ENCODE measurements at places on chromosomes 1 and 21.
A peak's percentile ranks its signal among the peaks of the same experiment; 100 is the strongest.

DNA sequence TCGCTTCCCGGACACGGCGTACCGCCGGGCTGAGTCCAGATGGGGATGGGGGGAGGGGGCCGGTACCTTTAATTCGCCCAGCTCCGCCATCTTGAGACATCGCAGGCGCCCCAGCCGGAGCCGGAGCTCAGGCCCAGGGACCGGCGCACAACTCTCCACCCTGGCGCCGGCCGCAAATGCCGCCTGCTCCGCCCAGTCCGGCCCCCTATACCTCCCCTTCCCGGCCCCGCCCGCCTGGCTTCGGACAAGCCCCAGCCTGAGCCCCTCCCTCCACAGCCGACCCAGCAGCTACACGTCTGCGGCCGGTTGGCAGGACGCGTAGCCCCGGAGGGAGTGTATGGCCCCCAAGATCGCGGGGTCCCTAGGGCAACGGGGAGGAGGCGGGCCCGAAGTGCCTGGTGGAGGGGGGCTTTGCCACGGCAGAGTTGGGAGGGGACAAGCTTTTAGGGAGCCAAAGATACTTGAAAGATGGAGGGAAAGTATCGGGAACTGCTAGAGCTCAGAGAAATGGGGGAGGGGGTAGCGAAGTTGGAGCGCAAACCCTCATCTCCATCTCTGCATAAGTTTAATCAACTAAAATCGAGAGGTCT lies at the start of gene PIAS3:
PIAS3 (minus strand) TSS at position 181 of the 590 bp plus-strand sequence; CDS start at position 90, 91 bp downstream.
- H3K4me1 ChIP-seq: peaks cover 9% of the 10 kb centered on the region
- H3K4me3 ChIP-seq: peak within 1 kb of the TSS; percentile 96
- DNase-seq: peak; percentile 83
- H3K27me3 ChIP-seq: peaks cover 10% of the 10 kb centered on the region
- H3K36me3 ChIP-seq: peaks cover 24% of the 10 kb centered on the region

DNA sequence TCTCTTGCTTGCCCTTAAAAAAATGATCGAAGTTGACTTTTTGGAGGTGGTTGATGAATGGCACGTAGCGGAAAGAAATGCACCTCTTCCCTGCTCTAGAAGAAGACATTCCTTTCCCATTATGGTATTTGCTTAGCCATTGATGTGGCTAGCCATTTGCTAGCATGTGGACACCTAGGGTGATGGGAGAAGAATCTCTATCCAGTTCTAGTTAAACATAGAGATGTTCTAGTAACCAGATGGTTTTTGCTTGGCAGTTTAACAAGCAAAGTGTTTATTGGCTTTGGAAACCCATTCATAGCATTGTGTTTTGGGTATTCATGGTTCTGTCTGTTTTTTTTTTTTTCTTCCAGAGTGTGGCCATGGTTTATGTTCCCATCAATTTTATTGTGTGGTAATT lies 78.9 kb downstream of the KCNJ6 start:
- no peak overlapping the region for H3K27ac ChIP-seq
- DNase-seq: no peak
- peaks cover 14% of the 10 kb centered on the region for H3K27me3 ChIP-seq
- no peaks in the 10 kb centered on the region for H3K4me1 ChIP-seq

- no peak overlapping the region for H3K27ac ChIP-seq
- no peaks in the 10 kb centered on the region for H3K36me3 ChIP-seq
- H3K4me3 ChIP-seq: no peak overlapping the region
Measured at GRCh38 chr1:60547821-60548220, 474.3 kb upstream of the C1orf87 start.

DNA sequence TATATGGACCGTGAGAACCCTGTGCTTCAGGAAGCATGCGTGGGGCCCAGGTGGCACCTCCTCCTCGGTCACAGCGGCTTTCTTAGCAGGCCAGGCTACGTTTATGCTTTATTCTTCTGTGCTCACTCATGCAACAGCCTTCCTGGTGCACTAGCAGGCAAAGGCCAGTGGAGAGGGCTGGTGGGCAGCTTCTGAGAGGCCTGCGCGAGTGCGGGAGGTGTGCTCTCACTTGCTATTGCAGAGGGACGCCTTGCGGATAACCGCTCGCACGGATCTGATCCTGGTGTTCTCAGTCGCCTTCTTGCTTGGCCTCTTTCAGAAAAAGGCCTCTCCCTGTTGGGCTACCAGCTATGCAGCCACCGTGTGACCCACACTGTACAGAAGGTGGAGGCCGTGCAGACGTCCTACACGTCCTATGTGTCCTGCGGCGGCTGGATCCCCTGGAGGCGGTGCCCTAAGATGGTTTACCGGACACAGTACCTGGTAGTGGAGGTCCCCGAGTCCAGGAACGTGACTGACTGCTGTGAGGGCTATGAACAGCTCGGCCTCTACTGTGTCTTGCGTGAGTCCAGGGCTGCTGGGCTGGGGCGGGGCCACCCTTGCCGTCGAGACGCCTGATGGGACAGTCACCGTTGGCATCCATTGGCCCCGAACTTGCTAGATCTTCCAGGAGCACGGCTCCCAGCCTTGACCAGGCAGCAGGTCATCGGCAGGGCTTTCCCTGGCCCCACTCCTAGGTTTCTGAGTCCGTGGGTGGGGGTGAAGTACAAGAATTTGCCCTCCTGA lies 4.8 kb downstream of the UMODL1 start:
- no peak overlapping the region for H3K4me3 ChIP-seq
- peaks cover 27% of the 10 kb centered on the region for H3K4me1 ChIP-seq
- no peaks in the 10 kb centered on the region for H3K36me3 ChIP-seq
- no peak for DNase-seq
- H3K27ac ChIP-seq: no peak overlapping the region

DNA sequence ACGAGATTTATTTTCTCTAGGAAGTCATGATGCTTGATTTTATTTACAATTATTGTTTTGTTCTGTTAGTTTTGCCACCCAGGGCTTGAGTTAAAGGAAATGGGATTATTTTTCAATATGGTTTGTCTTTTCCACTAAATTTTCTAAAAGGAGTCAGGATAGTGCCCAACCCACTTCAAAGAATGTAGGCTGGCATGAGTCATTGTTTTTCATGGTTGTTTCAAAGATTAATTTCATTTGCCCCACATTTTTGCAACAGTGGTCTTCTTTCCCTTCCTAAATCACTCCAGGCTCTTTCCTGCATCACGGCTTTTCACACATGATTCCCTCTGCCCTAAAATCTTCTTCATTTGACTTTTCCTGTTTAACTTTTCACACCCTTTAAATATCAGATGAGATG lies 2.5 kb downstream of the SLAMF6 start:
- no peak overlapping the region for H3K4me3 ChIP-seq
- H3K27ac ChIP-seq: no peak overlapping the region
- DNase-seq: no peak

DNA sequence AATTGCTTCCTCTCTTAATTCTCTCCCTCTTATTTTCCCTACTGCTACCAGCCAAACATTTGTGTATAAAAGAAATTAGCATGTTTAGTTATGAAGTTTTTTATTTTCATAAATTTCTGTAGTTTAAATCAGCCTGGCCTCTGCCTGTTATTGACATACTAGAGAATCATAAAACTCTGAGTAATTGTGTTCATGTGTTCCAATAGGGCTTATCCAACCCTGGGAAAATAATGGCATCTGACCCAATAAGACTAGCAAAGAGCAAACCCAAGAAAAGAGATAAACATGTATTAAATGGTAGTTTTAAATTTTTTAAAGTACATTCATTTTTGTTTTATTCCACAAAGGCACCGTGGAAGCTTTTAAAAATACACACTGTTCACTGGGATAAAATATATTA lies 404.3 kb downstream of the HLX start:
- peak overlapping the region; percentile 54 for H3K27ac ChIP-seq
- H3K36me3 ChIP-seq: peaks cover 5% of the 10 kb centered on the region
- H3K27me3 ChIP-seq: peaks cover 2% of the 10 kb centered on the region
- peaks cover 42% of the 10 kb centered on the region for H3K4me1 ChIP-seq
- no peak overlapping the region for H3K4me3 ChIP-seq

GRCh38 chr1:214233856-214234634 lies 46.9 kb upstream of the SMYD2 start:
- no peak overlapping the region for H3K27ac ChIP-seq
- no peaks in the 10 kb centered on the region for H3K4me1 ChIP-seq
- no peaks in the 10 kb centered on the region for H3K36me3 ChIP-seq
- no peak overlapping the region for H3K4me3 ChIP-seq

DNA sequence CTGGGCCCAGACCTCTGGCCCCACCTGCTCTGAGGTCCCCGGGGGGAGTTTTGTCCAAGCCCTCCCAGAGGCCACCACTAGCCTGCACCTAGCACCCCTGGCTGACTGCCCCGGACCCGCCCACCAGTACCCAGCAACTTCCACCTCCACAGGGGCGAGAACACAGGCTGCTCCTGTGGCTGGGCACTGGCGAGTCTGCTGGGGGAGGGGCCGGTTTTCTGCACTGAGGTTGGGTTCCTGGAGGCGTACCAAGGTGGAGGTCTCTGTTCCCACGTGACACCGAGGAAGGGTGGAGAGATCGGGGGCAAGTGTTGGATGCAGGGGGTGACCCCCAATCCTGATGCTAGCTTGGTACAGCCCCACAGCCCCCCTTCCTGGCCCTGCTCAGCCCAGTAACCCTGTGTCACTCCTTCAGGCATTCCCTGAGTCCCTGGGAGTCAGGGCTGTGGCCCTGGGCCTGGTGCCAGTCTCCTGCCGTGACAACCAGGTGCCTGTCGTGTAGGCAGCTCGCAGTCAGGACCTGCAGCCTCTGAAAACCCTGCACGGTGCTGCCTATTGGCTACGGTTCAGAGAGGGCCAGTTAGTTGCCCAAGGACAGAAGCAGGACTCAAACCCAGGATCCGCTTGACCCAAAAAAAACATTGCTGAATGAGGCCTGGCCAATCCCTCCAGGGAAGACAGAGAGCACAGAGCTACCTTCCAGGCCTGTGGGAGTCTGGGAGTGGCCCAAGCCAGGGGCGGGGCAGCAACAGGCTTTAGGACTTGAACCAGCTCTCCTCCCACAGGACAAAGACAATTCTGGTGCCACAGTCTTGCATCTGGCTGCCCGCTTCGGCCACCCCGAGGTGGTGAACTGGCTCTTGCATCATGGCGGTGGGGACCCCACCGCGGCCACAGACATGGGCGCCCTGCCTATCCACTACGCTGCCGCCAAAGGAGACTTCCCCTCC lies 3.1 kb downstream of the ESPN start:
- H3K27me3 ChIP-seq: peaks cover 74% of the 10 kb centered on the region
- H3K4me1 ChIP-seq: peaks cover 13% of the 10 kb centered on the region
- no peaks in the 10 kb centered on the region for H3K36me3 ChIP-seq
- H3K4me3 ChIP-seq: no peak overlapping the region

GRCh38 chr1:167645625-167646414 lies 15.8 kb downstream of the RCSD1 start:
- no peak overlapping the region for H3K27ac ChIP-seq
- DNase-seq: no peak
- no peak overlapping the region for H3K4me3 ChIP-seq
- peaks cover 16% of the 10 kb centered on the region for H3K27me3 ChIP-seq

GRCh38 chr1:31248276-31248675 lies 8.6 kb upstream of the NKAIN1 start:
- DNase-seq: no peak
- no peak overlapping the region for H3K27ac ChIP-seq
- no peaks in the 10 kb centered on the region for H3K36me3 ChIP-seq
- no peak overlapping the region for H3K4me3 ChIP-seq
- H3K27me3 ChIP-seq: no peaks in the 10 kb centered on the region
- H3K4me1 ChIP-seq: no peaks in the 10 kb centered on the region

DNA sequence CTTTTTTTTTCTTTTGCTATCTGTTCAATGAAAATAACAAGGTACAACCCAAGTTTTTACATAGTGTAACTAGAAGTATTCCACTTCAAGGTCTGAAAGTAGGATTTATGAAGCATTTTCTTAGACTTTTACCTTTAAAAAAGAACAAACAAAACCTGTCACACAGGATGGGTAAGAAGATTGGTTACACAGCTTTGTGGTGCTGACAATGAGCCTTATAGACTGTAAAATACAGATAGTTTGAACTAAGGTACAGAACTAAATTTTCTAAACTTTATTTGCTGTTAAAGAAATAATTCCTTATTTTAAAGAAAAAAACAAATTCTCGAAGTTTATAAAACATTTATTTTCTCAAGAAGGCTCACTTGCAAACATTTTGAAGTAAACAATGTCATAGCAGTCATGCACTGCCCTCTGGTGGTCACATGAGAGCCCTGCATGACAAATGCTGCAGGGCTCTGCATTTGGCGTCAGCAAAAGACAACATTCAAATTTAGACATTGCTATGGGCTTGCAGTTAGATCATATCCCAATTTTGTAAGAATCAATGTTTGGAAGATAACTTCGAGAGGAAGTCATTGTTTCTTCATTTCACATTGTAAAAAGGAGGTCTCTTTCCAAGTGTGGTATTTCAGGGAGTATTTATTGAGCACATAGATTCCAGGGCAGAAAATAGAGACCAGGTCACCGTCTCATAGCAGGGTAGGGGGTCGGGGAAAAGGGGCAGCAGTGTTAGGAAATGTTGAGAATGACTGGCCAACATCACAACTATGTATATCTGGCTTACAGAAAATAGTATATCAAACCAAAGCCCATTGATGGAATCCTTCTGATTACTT lies 115.3 kb upstream of the FMN2 start:
- DNase-seq: no peak
- no peak overlapping the region for H3K27ac ChIP-seq
- no peaks in the 10 kb centered on the region for H3K36me3 ChIP-seq
- peaks cover 7% of the 10 kb centered on the region for H3K27me3 ChIP-seq
- no peak overlapping the region for H3K4me3 ChIP-seq

DNA sequence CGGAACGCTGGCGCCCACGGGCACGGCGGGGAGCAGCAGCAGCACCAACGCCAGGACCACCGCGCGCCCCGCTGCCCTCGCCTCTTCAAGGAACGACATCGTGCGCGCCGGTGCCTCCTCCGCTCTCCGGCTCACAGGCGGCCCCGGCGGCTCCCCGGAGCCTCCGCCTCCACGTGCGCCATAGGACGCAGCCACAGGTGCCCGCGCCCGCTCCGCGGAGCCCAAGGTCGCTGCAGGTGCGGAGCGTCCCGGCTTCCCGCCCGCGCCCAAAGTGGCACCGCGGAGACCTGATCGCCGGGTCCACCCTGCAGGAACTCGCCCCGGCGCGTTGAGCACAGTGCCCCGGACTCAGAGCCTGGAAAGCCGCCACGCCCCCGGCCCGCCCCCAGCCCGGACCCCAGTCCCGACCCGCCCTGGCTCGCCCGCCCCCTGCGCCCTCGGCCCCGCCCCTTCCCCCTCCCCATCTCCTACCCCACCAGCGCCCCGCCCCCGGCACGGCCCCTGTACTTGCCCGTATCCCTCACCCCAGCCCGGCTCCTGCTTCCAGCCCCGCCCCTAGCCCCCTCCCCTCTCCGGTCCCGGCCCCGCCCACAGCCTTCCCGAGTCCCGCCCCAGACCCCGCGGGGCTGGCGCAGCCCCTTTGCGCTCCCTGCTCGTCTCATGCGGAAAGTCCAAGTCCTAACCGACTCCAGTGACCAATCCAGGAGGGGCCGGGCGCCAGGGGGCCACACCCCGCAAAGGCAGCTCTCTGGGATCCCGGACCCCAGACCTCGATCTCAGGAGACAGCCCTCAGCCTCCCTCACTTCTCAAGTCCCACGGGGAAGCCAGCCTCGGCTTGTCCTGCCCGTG lies at the start of gene MEGF6:
MEGF6 (minus strand) TSS at position 339 of the 850 bp plus-strand sequence; CDS start at position 99, 240 bp downstream.
- H3K4me1 ChIP-seq: peaks cover 72% of the 10 kb centered on the region
- peak within 1 kb of the TSS; percentile 92 for H3K4me3 ChIP-seq
- H3K27me3 ChIP-seq: no peaks in the 10 kb centered on the region
- DNase-seq: peak; percentile 98

Data from mesothelial cell of epicardium (in vitro differentiated cells).